ENCODE measurements at places on chromosomes 2 and 18.

DNA sequence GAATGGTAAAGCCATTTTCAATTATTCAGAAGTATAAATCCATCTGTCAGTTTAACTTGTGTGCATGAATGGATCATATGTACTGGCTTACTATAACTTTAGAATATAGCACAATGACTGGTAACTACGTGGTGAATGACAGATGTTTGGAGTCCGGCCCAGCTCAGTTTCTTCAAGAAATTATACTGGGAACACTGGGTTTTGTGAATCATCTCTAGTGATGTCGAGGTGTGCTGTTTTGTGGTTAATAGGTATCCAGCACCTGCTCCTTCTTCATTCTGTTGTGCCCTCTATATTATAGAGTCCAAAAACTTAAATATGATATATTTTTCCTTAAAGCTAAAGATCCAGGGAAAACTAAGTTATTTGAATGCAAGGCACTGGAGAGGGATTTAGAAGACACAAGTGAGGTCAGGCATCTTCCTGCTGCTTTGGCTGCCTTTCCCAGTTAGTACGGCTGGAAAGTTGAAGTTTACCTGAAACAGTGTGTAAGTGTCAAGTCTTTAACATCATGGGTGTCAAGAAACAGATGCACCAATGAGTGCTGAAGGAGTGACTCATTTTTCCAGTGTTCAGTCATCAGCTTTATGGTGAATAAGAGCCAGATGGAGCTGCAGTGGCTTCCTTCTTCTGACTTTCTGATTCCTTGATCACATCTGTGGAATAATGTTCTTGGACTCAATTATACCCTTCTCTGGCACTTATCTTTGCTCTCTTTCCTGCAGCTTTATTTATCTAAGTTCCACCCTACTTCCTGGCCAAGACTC is 1079.5 kb upstream of the CELF4 start:
- no peak for DNase-seq

DNA sequence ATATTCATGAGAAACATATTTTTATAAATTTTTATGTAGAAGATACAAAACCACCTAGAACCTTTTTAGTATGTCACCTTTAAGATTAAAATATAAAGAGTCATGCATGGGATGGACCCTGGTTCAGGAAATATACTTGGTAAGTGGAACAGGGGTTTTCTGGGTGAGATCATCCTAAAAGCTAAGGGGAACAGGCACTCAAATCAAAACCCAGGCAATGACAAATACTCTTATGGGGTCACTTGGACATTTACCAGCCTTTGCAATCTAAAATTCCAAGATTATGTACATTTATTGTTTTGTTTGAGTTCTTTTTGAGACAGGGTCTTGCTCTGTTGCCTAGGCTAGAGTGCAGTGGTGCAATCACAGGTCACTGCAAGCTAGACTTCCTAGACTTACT is 65.8 kb downstream of the SGPP2 start:
- no peak for DNase-seq

DNA sequence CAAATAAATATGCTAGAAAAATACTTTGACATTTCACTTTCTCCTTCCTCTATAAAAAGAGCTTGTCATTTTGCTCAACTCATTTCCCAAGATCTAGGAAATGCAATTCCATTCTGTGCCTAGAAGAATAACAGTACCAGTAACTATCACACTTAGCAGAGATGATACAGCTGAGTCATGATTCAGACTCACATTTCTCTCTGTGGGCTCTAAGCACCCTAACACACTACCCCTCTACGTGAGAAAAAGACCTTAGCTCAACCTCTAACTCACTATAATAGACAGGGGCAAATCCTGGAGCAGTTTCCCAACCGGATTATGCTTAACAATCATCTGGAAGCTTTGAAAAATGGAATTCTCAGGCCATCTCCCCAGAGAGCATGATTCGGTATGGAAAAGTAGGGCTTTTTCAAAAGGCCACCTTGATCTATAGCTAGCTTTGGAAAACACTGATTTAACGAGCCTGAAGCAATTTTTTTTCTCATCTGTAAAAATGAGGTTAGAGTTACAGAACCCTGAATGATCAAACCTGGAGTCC is 1312.3 kb upstream of the PIK3C3 start:
- no peak for DNase-seq

DNA sequence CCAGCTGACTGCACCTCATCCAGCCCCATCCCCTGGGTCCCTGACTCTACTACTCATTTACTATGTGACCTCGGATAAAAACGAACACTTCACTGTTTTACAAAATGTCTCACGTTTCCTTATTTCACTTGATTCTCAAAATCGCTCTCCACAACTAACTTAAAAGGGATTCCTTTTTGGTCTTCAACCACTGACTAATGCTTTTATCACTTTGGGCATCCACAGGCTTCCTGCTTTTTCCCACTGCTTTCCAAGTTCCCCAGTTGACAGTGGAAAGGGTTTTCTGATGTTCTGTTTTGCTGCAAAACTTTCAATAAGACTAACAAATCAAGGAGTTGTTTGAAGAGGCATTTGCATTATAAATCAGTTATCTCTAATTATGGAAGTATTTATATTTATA is 24.1 kb downstream of the EIF2AK3 start:
- DNase-seq = no peak

- peak; percentile 50 for DNase-seq
These were observed 4.2 kb downstream of the PLEKHA3 start for GRCh38 chr2:178484245-178485041.

DNA sequence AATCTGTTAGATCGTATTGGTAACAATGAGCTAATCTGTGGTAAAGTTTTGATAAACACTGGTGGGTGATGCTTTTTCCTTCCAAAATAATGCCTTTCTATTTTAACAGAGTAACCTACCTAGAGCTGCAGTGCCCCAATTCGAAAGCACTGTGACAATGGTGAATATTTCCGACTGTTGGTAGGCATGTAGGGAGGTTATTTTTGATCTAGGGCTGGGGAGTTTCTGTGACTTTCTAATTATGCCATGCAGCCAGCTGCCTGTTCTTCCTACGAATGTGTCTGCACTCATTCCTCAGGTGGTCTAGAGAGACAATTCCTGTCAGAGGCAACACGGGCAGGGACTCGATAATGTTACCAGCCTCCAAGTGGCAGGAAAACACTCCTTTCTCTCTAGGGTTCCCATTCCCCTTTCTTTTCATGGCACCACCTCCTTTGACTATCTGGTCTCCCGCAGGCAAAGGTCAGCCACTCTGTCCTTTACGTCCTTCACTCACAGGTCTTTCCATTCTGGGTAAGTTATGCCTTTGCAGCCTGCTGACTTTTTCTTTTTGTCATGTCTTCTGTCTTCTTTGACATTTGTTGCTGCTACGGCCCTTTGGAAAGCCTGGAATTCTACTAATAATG is 167.2 kb upstream of the MGAT5 start:
- no peak for DNase-seq

- peak; percentile 12 for DNase-seq
These were observed 57.0 kb downstream of the ZNF407 start for GRCh38 chr18:74654638-74655037.

DNA sequence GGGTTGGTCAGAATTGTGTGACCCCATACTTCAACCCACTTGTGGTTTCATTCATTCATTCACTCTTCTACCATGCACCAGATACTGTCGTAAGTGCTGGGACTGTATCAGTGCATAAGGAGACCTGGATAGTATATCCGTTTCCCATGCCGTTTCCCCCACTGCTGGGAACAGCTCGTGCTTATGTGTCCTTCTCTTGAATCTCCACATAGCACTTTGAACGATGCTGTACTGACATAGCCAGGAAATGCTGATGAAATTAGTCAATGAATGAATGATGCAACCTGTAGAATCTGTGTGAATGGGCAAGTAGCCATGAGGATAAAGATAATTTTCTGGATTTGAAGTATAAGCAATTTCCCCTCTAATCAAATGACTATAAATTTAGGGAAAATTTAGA is 276.1 kb downstream of the BCL2 start:
- DNase-seq = no peak

DNA sequence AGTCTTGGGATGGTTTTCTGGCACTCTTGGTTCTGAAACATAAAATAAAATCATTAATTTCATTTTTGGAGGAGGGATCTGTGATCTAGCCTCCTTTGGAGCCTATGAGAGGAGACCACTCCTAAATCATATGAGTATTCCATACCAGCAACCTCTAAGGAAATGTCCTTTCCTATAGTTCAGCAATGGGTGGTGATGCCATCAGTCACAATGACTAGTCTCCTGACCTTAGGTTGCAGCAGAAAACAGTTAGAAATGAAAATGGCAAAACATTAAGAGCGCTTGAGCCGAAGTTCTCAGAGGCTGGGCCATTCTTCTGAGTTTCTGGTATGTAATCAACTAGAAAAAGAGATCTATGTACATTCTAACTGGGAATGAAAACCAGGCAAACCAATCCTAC is 56.5 kb downstream of the TMEM247 start:
- DNase-seq = no peak

DNA sequence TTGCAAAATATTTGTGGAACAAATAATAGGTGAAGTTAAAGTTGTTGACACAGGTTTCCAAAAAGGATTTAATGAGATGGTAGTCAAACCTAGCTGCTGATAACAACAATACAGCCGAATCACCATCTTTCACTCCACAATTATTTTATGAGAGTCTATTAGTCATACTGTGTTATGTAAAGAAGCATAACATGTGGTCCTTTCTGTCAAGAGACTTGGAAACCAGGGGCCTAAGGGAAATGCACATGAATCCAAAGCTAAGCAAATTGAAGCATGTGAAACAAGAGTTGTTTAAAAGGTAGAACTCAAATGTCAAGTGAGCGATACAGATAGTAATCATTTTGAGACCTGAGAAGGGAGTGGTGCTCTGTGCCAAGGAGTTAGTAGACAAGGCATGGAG is 16.0 kb downstream of the CD28 start:
- no peak for DNase-seq

- no peak for DNase-seq
These were observed 37.5 kb downstream of the TTC39C start for GRCh38 chr18:24052053-24052452.

DNA sequence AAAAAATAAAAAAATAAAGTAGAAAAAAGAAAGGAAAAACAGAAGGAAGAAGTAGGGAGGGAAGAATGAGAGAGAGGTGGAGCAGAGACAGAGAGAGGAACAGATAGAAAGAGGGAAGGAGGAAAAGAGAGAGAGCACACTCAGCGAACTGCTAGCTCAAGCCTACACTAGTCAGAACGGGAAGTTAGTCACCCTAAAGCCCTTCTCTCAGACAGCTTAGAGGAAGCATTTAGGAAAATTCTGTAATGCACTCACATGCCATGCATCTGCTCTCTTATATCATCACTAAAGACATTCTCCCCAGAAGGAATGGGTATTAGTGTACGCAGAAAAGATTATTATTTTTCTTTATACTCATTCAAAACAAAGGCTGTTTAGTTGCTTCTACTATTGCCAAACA is 68.1 kb upstream of the SULT1C3 start:
- DNase-seq = no peak

DNA sequence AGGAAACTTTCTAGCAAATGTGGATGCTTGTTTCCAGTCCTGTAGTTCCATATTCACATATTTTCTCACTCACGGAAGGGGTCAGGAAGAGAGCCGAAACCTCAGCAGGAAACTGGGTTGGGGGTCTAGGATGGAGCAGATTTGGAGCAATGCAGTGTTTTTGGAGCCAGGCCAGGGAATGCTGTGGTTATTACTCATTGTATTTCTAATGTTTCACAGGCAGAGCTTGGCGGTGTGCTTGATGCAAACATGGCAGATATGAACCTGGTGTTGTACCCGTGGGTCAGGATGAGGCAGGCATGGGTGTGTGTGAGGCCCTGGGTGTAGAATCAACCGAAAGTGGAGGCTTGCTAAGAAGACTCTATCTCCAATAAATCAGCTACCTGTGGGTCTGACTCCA is 34.6 kb upstream of the ACKR3 start:
- DNase-seq = no peak

- no peak for DNase-seq
These were observed 238.5 kb downstream of the HDAC4 start for GRCh38 chr2:239162141-239162821.

DNA sequence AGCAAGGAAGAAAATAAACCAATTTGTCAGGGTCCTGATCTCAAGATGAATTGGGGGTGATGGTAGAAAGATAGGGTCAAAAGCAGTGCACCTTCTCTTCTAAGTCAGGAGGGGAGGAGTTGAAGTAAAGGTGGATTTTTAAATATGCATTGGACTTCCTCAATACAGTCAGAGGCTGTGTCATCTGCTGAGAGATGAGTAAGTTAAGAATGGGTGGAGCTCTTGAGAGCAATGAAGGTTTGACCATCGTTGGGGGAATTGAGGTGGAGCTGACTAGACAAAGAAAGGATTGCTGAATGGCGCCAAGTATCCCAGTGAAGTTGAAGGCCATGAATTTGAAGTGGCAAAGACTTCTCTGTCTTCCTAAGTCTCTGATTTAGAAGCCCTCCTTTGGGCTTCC is 18.4 kb upstream of the CPO start:
- DNase-seq = no peak

DNA sequence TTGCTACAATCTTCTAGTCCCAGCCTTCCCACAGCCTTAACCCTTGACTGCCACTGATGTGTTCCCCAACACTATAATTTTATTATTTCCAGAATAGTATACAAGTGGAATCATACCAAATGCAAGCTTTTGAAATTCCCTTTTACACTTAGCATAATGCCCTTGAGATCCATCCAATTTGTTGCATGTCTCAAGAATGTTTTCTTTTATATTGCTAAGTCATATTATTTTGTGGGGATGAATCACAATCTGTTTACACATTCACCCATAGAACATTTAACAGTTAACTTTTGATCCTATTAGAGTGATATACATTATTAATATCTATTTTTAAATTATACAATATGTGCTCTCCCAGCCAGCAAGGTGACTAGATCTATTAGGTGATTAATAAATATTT is 74.3 kb upstream of the KYNU start:
- no peak for DNase-seq

- DNase-seq = no peak
These were observed 9.0 kb downstream of the DGUOK start for GRCh38 chr2:73935641-73936040.

DNA sequence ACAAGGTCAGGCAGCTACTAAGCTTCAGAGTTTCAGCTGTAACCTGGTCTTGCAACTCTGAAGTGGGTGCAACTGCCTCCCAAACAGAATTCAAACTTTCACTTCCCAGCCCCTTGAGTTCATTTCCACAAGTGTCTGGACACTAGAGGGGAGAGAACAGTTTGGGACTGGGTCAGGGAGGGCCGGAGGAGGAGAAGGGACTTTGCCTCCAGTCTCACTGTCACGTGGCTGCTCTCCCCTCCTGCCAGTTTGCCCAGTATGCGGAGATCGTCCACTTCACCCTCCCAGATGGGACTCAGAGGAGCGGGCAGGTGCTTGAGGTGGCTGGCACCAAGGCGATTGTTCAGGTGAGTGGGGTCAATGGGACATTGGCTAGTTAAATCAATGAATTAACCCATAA is 20.6 kb upstream of the ANKRD53 start:
- no peak for DNase-seq

- DNase-seq = no peak
These were observed 431.6 kb downstream of the METTL4 start for GRCh38 chr18:2139691-2140090.

Data from pons (tissue), 1 donor.